Activated CD4-positive, alpha-beta T cell treated with anti-CD3 and anti-CD28 coated beads, Interleukin-2, amount 10 ng/mL, durations not matched to agents 7 days and 5 days (primary cell): ENCODE measurements at places on chromosomes 11 and 22.

DNA sequence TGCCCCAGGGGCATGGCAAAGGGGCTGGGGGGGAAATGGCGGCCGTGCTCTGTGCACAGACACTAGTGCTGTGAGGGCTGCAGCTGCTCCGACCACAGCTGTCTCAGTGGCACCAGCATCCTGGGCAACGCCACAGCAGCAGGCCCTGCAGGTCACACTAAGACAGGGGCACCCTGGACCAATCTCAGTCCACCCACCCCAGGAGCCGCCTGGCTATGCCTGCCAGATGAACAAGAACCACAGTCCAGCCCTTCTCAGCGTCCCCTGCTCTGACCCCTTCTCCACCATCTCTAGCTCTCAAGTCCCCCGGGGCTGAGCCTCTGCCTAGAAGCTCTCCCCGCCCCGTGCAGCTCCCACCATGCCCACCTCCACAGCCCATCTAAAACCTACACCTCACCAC, 16.5 kb downstream of the TUBGCP6 start:
- no peak for DNase-seq

DNA sequence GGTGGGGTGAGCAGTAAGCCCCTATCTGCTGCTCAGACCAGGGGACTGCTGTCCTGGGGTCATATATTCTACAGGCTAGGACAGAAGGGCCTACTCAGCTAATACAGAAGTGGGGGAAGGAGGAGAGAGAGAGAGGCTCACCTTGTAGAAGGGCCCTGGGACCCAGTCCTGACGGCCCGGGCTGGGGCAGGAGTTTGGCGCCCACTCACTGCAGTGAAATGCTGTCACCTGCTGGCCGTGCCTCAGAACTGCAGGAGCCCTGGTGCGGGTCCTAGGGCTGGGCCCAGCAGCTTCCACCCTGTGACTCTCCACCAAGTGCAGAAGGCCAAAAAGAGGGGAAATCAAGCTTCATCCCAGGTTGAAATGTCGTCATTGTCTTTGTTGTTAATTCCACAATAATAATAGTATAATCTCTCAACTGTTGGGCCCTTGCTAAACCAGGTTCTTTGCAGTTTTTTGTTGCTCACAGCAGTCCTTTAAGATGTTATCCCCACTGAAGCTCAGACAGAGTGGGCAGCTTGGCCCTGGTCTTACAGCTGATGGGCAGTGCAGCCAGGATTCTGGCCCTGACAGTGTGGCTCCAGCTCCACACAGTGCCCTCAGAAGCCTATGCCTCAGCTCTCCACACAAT, 29.6 kb downstream of the TRIM29 start:
- DNase-seq: peak; percentile 64

DNA sequence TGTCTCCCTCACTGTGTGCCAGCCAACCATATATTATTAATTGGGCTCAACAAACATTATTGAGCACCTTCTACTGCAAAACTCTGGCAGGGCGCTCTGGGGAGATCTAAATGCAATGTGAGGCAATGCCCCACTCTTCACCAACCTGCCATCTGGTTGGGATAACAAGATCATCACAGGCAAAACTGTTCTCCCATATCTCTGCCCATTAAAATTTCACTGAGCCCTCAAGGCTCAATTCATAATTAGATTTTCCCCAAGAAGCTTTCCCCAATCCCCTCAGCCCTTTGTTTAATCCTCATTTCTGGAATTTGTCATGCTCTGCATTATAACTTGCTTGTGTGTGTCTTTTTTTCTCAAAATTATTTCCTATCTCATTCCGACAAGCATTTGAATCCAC, 106.6 kb downstream of the ARL14EP start:
- DNase-seq: no peak

DNA sequence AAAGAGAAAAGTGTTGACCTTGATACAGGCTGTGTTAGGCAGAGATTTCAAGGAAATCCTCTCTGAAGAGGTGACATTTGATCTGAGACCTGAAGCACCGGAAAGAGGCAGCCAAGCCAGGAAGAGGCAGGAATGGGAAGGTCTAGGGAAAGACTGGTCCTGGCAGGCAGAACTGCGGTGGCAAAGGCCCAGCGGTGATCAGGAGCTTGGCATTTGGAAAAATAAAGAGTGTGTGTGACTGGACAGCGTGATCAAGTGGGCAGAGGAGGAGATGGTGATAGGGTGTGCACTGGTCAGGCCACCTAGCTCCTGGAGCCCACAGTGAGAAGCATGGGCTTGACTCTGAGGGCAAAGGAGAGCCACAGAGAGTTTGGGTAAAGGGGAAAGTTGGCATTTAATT, 27.2 kb upstream of the GAB4 start:
- DNase-seq: no peak

GRCh38 chr11:81070948-81071347, 1630.1 kb upstream of the TENM4 start:
- no peak for DNase-seq

DNA sequence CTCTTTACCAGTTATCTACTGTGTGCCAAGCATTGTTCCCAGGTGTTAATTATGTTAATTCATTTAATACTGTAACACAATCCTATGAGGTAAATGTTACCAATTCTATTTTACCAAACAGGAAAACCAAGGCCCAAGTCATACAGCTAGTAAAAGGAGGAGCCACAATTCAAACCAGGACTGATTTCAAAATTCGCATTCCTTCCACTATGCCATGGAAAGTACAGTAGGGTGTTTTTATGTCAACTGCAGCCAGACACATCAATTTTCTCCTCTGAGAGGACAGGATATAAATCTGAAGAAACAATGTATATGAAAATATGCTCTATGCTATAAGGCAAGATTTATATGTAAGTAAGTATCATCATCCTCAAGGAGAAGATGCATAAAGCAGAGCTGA, 104.3 kb downstream of the RPL27A start:
- no peak for DNase-seq

- no peak for DNase-seq
These were observed 420.5 kb upstream of the NARS2 start for GRCh38 chr11:78995171-78995570.

- no peak for DNase-seq
These were observed 503.2 kb upstream of the B3GAT1 start for GRCh38 chr11:134915212-134915611.

GRCh38 chr11:122516686-122517085, 138.8 kb upstream of the UBASH3B start:
- DNase-seq: no peak

DNA sequence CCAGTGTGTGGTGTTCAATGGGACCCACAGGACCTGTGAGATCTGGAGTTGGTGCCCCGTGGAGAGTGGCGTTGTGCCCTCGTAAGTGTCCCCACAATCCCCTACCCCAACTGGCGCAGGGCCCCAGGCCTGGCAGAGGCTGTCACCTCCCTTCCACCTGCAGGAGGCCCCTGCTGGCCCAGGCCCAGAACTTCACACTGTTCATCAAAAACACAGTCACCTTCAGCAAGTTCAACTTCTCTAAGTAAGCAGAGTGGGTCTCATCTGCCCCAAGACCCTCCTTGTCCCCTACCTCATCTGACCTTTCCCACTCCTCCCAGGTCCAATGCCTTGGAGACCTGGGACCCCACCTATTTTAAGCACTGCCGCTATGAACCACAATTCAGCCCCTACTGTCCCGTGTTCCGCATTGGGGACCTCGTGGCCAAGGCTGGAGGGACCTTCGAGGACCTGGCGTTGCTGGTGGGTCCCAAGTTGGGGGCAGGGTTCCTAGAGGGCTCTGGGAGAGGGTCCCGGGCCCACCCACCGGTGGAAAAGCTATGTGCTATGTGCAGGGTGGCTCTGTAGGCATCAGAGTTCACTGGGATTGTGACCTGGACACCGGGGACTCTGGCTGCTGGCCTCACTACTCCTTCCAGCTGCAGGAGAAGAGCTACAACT, 8.1 kb downstream of the P2RX6 start:
- DNase-seq: no peak

DNA sequence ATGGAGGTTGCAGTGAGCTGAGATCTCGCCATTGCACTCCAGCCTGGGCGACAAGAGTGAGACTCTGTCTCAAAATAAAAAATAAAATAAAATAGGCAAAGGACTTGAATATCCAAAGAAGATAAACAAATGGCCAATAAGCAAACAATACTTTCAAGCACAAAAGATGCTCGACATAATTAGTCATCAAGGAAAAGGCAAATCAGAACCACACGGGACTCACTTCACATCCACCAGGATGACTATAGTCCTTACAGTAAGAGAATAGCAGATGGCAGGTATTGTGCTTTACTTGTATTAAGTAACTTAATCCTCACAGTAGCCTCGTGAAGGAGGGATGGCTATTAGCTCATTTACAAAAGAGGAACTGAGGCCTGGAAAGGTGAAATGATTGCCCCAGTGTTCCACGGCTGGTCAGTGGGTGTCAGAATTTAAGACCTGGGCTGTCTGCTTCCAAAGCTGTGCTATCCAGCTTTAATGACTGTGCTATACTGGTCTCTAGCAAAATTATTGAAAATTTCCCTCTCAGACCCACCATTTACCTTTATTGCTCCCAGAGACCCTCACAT, 40.2 kb upstream of the RBFOX2 start:
- DNase-seq: no peak

DNA sequence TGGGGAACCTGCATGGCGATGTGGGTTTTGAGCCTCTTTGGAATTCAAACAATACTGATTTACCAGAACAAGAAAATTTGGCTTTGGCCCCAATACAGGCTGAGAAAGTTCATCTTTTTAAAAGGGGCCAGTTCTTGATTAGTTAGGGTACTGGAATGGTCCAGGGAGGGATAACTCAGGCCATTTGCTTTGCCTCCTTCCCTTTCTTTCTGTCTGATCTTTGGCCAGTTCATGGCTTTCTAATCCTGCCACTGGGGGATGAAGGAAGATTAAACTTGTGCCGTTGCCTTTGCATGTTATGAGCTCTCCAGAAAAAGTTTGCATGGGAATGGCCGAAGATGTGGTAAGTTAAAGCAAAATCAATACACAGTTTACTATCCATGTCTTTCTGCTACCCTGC, 78.4 kb downstream of the ADAMTS15 start:
- DNase-seq: no peak

DNA sequence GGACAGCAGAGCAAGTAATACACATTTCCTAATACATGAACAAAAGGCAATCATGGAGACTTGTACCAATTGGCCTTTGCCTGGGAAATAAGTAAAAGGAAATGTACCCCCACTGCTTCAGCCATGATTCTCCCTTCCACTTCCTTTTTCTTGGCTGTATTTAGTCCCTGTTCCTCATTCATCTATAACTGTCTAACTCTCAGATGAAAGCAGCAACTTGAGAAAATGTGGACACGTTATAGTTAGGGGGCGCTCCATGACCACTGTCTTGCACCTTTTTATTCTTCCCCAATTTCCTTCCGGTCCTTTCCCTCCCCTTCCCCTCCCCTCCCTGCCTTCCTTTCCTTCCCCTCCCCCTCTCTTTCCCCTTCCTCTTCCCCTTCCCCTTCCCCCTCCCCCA, 61.3 kb upstream of the BARX2 start:
- DNase-seq: no peak
